T follicular helper cell (primary cell): ENCODE measurements at places on chromosomes 1 and 21.

DNA sequence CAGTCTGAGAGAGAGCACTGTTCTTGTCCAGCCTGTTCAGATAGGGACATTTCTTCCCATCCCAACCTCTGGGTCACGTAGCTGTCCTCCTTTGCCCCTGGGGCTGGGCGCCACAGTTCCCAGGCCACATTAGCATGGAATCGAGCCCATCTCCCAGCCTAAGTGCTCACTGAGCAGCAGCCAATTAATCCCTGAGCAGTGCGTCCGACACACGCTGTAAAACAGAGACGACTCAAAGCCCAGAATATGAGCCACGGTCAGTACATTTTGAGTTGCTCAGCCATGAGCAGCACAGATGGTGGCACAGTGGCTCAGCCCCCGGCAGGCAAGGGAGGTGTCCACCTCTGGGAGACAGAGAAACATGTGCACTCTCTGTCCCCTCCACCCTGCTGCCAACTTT is 267.4 kb downstream of the NPHP4 start:
- DNase-seq, result no peak

DNA sequence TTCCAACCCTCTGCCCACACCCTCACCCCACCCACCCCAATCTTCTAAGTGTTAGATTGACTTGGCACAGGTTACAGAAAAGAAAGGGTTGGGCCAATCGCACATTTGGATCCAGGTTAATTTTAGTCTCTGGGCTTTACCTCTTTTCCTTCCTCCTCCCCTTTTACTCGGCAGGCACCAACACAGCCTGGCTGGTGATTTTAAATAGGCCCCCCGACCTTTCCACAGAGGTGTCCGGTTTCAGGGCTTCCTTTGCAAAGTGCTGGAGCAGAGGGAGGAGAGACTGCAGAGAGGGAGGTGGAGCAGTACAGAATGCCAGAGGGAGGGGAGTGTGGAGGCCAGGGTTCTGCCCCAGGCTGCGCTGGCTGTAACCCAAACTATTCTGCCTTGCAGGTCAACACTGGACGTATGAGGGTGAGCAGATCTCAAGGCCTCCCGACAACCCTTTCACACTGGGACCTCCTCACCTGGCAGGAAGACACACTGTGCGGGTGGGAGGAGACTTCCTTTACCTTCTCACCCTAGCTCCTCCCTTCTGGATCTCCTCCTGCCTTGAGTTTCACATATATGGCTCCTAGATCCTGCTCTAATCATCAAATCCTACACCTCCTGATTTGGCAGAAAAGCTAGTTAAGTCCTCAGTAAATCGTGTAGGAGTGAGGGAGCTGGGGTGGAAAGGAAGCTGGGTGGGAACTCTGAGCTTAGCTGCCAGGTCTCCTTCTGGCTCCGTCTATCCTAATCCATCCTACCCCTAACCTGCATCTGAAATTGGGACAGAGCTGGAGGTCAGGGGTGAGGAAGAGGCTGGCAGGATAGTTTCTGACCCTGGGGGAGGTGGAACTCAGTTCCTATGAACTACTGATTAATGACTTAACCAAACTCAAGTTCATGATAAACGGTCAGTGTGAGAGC is 2.4 kb downstream of the CA14 start:
- no peak for DNase-seq

GRCh38 chr1:46807046-46807972 is 8.5 kb downstream of the CYP4B1 start:
- DNase-seq, result no peak

GRCh38 chr1:202599669-202600431 is 110.4 kb downstream of the SYT2 start:
- no peak for DNase-seq

GRCh38 chr1:164366014-164366413 is 193.0 kb upstream of the PBX1 start:
- no peak for DNase-seq

DNA sequence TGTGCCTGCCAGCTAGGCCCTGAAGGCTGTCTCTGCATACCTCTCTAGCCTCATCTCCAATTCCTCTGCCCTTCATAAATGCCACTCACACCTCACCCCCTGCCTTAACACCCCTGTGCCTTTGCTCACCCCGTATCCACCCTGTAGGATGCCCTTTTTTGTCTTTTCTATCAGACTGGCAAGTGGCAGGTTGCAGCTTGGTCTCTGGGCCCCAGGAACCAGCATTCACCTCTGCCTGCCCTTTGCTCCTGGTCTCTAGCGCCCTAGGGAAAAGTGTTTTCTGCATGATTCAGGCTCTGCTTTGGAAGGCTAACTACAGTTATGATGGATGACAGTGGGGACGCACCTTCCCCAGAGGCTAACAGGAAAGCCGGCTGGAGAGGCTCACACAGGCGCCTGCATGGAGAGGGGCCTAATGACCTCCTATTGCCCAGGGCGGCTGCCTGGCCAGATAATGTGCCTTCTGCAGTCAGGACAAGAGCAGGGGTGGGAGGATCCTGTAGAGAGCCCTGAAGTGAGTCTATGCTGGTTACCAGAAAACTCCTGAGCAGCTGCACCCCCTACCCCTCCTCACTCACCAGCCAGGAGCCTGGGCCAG is 11.2 kb downstream of the KANK4 start:
- DNase-seq, result no peak

GRCh38 chr1:214638459-214638807 is 35.4 kb downstream of the CENPF start:
- DNase-seq, result no peak

DNA sequence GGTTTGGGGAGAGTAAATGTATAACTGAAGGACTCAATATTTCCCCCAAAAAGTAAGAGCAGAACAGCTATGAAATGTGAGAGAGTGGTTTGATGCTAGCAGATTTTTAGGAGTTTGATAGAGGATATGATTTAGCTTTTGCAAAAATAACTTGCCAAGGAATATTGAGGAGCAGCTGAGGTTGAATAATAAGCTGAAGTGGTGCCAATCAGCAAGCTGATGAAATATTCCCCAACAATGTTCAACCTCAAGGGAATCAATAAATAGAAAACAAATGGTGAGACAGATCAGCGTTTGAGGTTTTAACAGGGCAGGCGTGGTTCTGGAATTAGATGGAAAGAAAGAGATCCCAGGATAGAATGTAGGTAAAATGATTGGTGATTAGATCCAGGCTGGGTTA is 413.4 kb upstream of the ADAMTS5 start:
- no peak for DNase-seq

- no peak for DNase-seq
These were observed 185.1 kb downstream of the FOXD2 start for GRCh38 chr1:47622776-47623556.

- DNase-seq, result no peak
These were observed 65.5 kb downstream of the ACOT7 start for GRCh38 chr1:6328091-6328490.
